ENCODE measurements at places on chromosomes 2 and 18.

GRCh38 chr18:77321823-77322805 lies 72.5 kb downstream of the GALR1 start:
- DNase-seq = no peak

- DNase-seq = no peak
Measured at GRCh38 chr2:29053223-29053622, 21.1 kb downstream of the PCARE start.

- DNase-seq = no peak
Measured at GRCh38 chr2:33022989-33023727, 76.4 kb downstream of the LTBP1 start.

DNA sequence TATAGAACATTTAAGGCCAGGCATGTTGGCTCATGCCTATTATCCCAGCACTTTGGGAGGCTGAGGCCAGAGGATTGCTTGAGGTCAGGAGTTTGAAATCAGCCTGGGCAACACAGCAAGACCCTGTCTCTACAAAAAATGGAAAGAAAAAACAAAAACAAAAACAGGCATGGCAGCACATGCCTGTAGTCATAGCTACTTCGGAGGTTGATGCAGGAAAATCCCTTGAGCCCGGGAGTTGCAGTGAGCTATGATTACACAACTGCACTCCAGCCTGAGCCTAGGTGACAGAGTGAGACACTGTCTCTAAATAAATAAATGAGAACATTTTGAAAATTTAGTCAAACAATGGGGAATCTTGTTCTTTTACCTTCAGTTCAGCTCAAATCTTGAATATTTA lies 12.1 kb upstream of the YES1 start:
- no peak for DNase-seq

- DNase-seq = no peak
Measured at GRCh38 chr2:96594691-96595152, 43.4 kb downstream of the KANSL3 start.

- DNase-seq = no peak
Measured at GRCh38 chr2:190904640-190905261, 24.1 kb downstream of the GLS start.

DNA sequence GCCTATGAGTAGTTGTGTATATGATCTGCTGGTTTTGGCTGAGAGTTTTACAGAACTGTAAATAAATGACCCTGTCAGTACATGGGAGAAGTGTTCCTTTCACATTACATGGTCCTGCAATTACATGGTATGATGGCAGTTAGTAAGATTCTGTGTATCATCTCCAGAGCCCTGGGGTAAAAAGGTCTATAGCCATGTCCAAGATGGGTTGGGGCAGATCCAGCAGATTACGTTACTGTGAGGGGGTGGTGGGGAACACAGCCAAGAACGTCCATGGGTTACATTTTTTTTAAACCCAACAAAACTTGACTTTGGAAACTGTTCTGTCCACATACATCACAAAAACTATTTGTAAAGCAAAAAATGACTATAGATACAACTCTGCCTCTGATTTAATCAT lies 64.2 kb upstream of the LMAN1 start:
- DNase-seq = no peak

DNA sequence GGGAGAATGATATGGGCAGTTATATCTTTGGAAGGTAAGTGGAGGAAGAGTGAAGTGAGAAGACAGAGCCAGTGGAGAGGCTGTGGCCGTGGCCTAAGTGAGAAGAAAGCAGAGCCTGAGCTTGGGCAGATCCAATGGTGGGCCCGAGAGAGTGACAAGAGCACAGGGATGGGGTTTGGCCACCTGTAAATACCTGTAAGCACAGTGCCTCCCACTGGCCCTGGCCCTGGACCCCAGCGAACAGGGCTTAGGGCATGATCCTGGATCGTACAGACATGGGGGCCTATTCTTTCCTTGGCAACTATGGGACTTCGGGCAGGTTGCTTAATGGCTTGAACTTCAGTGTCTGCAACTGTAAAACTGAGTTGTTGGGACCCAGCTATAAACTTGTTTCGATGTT lies 44.1 kb downstream of the MTCL1 start:
- DNase-seq = no peak

DNA sequence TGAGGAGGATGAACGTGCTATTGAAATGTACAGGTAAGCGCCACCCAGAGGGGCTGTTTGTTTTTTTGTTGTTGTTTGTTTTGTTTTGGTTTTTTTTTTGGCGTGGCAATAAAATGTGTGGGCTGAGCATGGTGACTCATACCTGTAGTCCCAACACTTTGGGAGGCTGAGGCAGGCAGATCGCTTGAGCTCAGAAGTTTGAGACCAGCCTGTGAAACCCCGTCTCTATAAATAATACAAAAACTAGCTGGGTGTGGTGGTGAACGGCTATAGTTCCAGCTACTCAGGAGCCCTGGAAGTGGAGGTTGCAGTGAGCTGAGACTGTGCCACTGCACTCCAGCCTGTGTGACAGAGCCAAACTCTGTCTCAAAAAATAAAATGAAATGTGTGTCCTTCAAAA lies 6.2 kb downstream of the PDCL3 start:
- DNase-seq = no peak
